Trophoblast cell (in vitro differentiated cells and primary cell): ENCODE measurements at places on chromosomes 5 and 9.

GRCh38 chr5:32501071-32502002 lies 56.8 kb upstream of the ZFR start:
- peak; percentile 83 for DNase-seq

- no peak for DNase-seq
These were observed 39.5 kb upstream of the SLC12A7 start for GRCh38 chr5:1151316-1151715.

GRCh38 chr5:97085459-97086181 lies 56.8 kb downstream of the LIX1 start:
- no peak for DNase-seq

DNA sequence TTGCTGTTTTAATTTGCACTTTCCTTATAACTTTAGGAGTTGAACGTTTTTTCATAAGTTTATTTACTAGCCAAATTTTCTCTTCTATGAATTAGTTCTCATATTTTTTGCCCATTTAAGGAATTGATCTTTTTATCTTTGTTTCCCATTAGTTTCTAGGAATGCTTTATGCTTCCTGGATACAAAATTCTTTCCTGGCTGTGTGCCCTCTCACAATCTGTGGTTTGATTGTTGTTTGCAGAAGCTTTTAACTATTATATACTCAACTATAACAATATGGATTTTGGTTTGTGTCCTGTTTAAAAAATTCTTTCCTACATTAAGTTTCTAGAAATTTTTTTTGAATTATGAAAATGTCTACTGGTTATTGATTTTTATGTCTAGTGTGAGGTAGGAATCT lies 206.3 kb downstream of the CSNK1G3 start:
- DNase-seq, result no peak

DNA sequence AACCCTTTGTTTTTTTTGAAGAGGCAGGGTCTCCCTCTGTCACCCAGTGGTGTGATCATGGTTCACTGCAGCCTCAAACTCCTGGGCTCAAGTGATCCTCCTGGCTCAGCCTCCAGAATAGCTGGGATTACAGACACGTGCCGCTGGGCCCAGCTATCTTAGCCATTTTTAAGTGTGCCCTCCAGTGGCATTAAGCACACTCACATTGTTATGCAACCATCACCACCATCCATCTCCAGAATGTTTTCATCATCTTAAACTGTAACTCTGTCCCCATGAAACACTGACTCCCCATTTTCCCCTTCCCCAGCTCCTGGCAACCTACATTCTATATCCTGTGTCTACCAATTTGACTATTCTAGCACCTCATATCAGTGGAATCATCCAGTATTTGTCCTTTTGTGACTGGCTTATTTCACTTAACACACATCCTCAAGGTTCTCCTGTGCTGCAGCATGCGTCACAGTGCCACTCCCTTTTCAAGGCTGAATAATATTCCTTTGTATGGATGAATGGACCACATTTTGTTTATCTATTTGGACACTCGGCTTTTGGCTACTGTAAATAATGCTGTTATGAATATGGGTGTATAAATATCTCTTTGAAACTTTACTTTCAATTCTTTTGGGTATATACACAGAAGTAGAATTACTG lies 12.5 kb upstream of the RAPGEF1 start:
- no peak for DNase-seq

- no peak for DNase-seq
These were observed 312.5 kb upstream of the PTGER4 start for GRCh38 chr5:40367255-40367654.

DNA sequence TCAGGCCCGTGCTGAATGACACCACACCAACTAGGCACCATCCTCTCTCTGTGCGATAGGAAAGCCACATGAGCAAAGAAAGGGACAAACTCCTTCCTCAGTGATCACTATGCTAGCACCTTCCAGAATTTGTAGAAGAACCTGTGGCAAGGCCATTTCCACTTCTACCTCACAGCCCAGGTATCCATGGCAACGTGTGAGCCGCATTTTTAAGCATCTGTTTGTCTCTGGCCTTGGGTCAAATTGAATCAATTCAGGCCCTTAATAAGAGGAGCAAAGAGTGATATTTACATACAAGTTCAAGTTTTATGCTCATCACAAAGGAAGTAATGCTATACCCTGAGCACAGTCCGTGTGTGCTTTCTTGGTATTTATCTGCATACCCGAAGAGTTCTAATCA lies 179.3 kb downstream of the SLC12A2 start:
- no peak for DNase-seq

DNA sequence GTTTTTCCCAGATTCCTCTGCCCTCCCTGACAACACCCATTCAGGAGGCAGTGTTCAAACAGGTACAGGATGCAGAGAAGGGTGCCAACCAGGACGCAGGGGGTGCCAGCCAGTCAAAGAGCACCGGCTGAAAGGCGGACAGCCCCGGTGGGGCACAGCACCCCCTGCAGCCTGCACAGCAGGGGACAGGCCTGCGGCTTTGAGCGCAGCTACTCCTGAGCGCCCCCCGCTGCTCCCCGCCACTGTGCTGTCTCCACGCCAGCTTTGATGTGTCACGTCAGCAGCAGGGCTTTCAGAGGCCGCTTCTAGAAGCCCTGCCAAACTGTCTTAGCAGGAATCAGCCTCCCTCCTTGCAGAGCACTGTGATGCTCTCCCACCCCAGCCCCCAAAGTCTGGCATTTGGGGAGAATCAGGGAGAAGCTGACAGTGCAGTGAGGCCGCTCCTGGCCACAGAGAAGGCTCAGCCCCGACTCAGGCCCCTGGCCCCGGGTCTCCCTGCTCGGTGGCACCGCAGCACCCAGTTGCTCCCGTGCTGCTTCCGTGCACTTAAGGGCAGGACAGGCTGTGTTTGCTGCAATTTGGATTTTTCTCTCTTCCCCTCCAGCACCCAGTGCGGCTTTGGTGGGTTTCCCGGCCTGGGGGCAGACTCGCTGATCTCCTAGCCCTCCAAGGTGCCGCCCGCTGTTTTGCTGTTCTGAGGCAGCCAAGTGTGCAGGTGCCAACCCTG lies 20.3 kb downstream of the AK8 start:
- no peak for DNase-seq

GRCh38 chr5:8058616-8059190 lies 189.8 kb downstream of the MTRR start:
- DNase-seq, result no peak

- peak; percentile 85 for DNase-seq
These were observed 222.9 kb upstream of the EFNA5 start for GRCh38 chr5:107893642-107894041.

GRCh38 chr5:138115254-138115653 lies 24.0 kb downstream of the NME5 start:
- DNase-seq, result no peak

GRCh38 chr9:134725605-134725940 lies 84.0 kb downstream of the COL5A1 start:
- no peak for DNase-seq

- DNase-seq, result no peak
These were observed 102.4 kb downstream of the ROR2 start for GRCh38 chr9:91847581-91848091.

DNA sequence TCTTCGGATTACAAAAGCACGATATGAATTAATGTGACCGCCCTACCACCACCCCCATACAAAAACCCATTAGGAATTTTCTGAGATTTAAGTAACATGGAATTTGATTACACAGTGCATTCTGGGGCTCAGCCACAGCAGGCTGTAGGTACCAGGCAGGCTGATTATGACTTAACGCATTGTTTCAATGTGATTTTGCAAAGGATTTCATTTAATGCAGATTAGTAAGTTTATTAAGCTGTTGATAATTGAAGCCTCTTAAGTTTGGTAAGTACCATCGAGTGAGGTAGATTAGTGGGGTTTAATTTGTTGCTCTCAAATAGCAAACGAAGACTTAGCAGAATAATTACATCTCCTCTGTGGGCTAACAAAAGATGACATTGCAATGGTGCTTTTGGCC lies 240.1 kb downstream of the TRPM3 start:
- no peak for DNase-seq

GRCh38 chr5:128988476-128988875 lies 23.2 kb downstream of the SLC27A6 start:
- no peak for DNase-seq

- no peak for DNase-seq
These were observed 21.3 kb downstream of the FKBP15 start for GRCh38 chr9:113199683-113200329.

GRCh38 chr9:108345826-108346225 lies 510.0 kb downstream of the ACTL7B start:
- no peak for DNase-seq

GRCh38 chr5:120927950-120928530 lies 463.9 kb downstream of the PRR16 start:
- DNase-seq, result no peak

GRCh38 chr5:28499766-28500290 lies 1461.4 kb upstream of the CDH9 start:
- DNase-seq, result peak; percentile 19

GRCh38 chr9:35229066-35229778 lies 67.4 kb downstream of the UNC13B start:
- peak; percentile 14 for DNase-seq

- DNase-seq, result no peak
These were observed 108.5 kb upstream of the TXNDC8 start for GRCh38 chr9:110446171-110446570.

GRCh38 chr5:142316051-142316450 lies 8.8 kb downstream of the SPRY4 start:
- no peak for DNase-seq

- DNase-seq, result no peak
These were observed 23.3 kb downstream of the SPRY4 start for GRCh38 chr5:142301540-142301939.

DNA sequence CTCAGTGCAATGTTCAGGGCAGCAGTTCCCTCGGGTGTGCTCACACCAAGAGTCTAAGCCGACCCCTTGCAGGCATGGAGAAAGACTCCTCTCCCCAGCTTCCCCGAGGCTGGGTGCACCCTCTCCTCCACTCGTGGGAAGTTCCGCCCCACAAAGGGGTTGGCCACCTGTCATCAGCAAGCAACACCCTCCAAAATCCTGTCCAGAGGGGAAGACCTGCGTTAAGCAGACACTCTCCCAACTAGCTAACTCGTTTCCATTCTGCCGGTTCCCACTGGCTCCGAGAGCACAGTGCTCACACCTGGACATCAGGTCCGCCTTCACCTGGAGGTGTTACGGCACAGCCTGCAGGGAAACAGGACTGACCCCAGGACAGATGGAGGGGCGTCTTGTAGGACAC lies 117.9 kb upstream of the IRX4 start:
- no peak for DNase-seq

- DNase-seq, result no peak
These were observed 213.9 kb downstream of the PRDM9 start for GRCh38 chr5:23721336-23721735.

GRCh38 chr9:109627042-109627441 lies 128.9 kb upstream of the PTPN3 start:
- DNase-seq, result no peak

DNA sequence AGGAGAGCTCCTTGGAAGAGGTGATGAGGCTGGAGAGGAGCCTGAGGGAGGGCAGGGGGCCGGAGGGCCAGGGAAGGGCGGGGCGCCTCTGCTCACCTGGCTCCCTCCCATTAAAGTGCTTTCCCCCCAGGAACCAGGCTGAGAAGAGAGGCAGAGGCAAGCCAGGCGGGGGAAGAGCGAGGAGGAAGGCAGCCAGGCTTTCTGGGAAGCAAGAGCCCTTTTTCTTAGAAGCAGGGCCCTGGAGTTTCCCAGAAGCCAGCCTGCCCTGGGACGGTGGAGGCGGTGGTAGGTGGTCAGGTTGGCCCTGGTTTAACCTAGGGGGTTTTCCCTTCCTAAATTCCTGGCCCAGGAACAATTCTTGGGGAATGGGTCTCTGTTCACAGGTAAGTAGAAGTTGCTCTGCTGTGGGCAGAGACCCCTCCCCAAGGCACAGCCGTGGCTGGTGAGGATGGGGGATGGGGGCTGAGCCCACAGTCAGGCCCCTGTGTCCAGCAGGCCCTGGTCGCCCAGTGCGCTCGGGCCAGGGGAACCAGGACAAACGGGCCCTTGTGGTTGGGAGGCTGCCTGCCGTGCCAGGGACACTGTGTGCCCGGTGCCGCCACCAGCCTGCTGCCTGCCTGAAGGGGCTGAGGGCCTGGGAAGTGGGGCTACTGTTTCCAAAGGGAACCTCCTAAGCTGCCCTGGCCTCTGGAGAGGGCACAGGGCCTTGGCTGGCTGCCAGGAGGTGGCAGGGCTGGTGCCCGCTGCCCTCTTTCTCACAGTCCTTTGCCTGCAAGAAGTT lies 16.6 kb upstream of the RALGDS start:
- DNase-seq, result no peak

DNA sequence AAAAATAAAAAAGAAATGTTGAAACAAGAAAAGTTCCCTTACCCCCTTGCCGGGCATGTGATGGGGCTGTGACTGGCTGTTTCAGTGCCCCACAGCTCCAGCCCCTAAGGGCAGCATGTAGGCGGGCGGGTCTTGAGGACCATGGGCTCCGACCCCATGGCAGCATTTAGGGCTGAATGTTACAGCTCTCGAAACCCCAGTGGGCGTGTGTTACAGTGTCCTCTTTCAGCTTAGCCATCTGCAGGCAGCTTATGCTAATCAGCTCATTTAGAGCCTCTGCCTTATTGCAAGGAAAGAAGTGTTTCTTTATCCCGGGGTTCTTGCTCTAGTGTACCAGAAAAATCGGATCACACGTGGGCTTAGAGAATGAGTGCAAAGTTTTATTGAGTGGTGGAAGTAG lies 497.4 kb upstream of the CYLC2 start:
- no peak for DNase-seq

DNA sequence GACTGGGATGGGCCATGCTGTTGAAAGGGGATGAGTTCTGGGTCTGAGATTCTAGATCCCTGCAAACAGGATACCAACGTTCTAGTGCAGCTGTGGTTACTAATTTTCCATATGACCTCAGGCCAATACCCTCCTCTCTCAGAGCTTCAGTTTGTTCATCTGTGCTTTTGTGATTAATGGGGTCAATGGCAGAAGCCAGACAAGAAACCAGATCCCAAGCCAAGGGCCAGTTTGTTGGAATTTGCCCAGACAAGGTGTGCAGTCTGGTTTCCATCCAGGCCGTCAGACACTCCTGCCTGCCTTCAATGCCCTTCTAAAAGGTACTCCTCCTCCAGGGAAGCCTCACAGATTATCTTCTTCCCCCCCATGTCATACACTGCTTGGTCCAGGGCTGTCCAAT lies 11.4 kb downstream of the MYORG start:
- no peak for DNase-seq

DNA sequence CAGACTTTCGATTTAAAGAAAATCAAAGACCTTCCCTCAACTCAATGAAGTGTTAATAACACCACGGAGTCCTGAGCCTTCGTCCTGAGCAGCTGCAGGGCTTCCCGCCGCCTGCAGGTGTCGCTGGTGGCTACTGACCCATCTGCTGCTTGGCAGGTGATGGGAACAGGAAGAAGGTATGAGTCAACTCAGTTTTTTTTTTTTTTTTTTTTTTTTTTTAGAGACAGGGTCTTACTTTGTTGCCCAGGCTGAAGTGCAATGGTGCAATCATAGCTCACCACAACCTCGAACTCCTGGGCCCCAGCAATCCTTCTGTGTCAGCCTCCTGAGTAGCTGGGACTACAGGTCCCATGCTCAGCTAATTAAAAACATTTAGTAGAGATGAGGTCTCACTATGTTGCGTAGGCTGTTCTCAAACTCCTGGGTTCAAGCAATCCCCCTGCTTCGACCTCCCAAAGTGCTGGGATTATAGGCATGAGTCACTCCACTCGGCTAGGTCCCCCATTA lies 185.7 kb upstream of the IL12B start:
- peak; percentile 83 for DNase-seq
